Inflammatory macrophage treated with lipopolysaccharide for 1 hour (primary cell): ENCODE measurements at places on chromosomes 1 and 21.

DNA sequence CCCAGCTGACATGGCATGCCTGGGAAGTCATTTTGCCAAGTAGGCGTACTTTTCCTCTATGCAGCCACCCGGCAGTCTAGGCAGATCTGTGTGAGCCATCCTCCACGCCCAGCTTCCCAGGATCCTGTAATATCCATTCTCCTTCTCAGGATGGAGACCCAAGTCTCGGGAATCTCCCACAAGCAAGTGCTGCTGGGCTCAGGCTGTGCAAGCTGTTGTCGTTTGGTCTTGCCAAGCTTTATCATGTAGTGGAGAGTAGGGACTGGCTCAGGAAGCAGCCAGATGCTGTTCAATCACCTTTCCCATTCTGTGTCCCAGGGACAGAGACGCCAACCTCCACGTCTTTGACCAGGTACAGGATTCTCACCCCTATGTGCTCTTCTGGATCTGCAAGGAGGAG is 191.1 kb upstream of the TMEM51 start:
- no peak for DNase-seq

- no peak for DNase-seq
Measured at GRCh38 chr1:216914974-216915373, 191.7 kb upstream of the ESRRG start.

DNA sequence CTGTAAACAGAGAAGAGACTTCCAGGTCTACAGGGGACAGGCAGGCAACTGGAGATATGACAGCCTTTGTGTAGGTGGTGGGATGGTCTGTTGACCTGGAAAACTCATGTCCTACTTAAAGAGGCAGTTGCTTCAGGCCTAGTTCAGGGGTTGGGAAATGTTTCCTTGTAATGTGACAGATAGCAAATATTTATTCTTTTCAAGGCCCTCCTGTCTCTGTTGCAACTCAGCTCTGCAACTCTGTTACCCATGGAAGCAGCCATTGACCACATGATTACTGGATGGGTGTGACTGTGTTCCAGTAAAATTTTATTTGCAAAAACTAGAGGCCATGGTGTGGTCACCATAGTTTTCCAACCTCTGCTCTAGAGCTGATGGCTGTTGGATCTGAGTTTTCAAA is 341.9 kb downstream of the PTBP2 start:
- DNase-seq, result no peak

DNA sequence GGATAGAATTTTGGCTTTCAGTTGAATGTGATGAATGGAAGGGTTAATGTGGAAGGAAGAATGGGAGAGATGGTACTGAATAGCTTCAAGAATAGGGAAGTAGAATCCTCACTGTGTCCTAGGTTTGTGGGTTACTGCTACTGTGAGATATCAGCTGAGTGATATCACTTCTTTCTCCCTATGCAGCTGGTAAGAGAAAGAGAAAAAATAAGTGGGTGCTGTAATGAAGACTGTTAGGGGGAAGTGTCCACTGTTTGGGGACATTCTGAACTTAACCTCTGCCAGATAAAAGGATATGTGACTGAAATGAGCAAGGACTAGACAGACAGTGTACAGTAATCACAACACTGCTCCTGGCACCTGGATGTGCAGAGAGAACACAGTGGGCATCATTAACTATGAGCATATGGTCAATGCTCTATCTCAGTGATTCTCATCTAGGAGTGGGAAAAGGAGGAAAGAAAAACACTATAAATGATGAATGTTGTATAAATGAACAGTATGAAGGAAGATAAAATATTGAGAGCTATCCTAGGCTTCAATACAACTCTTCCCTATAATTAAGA is 25.6 kb upstream of the MOB3C start:
- no peak for DNase-seq

DNA sequence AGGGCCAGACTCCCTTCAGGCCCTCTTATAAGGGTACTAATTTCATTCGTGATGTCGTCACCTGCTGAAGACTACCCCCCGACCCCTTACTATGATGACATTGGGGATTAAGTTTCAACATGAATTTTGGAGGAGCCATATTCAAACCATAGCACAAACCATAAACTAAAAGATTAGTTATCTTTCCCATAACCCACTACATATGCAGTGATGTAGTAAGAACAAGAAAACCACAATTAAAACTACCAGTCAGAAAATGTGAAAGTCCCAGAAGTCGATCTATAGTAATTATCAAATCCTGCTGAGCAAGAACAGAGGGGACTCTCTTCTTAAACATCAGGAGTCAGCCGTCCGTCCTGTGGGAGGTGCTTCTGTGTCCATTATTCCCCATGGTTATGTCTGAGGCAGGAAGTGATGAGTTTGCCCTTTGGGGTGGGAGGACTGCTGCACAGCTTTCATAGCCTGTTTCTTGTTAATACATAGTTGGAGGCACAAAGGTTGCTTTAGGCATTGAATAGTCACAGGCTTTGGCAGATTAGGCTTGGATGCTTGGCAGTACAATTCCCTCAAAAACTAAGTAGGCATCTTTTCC is 35.9 kb upstream of the PTGFRN start:
- DNase-seq, result no peak

DNA sequence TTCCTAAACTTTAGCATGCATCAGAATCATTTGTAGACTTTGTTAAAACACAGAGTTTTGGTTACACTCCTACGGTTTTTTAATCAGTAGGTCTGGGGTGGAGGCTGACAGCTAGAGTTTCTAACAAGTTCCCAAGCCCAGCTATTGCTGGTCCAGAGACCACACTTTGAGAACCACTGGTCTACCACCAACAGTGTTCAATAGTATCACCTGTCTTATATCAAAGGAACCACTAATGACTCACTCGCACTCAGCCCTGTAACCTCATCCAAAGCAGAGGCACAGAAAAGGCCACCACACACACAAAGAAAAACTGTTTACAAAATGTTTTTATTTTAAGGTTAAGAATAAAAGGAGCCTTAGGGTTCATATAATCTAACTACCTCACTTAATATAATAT is 68.7 kb downstream of the HIVEP3 start:
- DNase-seq, result no peak

DNA sequence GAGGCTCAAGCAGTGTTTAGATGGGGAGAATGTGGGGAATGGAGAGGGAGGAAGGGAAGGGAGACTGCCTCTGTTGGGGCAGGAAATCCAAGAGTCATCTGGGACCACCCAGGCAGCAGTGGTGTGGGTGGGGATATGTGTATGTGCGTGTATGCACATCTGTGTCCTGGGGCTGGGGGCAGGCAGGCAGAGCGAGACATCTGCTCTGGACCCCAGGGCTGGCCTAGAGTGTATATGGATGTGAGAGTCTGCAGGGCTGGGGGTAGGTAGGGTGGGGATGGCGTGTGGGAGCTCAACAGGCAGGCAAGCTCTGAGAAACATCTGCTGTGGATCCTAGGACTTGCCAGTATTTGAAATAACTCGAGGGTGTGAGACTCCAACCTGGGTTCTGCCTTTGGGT is 3.5 kb downstream of the PTCH2 start:
- DNase-seq, result no peak

GRCh38 chr1:55947446-55947845 is 631.9 kb downstream of the PLPP3 start:
- DNase-seq, result no peak

DNA sequence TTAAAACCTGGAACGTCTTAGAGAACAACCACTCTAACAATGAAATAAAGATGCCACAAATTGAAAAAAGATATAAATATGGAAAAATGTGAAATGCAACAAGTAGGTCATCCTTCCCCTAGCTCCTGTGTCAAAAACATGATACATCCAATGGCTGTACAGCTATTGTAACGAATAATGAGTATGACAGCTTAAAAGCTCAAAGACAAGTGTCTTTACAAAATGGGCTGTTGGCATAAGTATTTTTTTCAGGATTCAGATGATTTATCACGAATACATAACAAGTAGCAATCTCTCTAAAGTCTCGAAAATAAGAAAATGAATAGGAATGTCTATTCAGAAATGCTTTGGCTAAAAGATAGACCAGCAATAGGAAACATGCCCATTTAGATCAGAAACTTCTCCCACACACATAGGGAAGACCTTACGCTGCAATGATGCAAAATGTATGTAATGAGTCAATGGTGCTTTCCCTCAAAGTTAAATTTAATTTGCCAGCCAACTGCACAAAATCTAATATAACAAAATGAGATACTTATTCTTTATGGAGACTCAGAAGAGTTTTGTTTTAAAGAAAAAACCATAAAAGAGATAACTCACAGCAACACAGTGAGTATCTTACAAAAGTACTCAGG is 8.3 kb downstream of the TGFBR3 start:
- DNase-seq, result no peak

- DNase-seq, result no peak
Measured at GRCh38 chr21:28856588-28857250, 136.0 kb downstream of the LTN1 start.

DNA sequence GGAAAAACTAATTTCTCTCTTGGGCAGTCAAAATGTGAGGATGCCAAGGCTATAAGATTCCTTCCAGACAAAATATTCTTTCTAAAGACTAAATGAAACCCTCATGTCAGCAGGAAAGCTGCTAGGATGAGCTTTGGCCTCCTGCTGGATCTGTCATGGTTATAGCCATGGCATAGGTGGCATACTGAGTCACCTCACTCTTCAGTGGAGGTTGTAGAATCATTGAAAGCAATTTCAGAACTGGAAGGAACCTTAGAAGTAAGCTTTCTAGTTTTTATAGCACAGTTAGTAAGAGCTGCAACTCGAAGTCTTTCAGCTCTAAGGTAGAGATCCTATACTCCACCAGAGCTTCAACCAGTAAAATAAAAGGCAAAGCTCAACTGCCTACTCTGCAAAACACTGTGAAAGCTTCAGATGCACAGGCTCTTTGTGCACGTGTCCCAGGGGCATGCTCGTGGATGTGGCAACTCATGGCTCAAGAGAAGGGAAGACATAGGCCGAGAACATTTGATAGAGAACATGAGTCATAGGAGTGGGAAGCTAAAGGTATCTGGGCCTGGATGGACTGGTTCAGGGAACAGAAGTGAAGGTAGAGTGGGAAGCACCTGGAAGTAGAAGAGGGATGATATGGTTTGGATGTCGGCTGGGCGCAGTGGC is 5.8 kb downstream of the AVPR1B start:
- DNase-seq, result no peak

GRCh38 chr1:164629971-164630370 is 71.0 kb downstream of the PBX1 start:
- no peak for DNase-seq

DNA sequence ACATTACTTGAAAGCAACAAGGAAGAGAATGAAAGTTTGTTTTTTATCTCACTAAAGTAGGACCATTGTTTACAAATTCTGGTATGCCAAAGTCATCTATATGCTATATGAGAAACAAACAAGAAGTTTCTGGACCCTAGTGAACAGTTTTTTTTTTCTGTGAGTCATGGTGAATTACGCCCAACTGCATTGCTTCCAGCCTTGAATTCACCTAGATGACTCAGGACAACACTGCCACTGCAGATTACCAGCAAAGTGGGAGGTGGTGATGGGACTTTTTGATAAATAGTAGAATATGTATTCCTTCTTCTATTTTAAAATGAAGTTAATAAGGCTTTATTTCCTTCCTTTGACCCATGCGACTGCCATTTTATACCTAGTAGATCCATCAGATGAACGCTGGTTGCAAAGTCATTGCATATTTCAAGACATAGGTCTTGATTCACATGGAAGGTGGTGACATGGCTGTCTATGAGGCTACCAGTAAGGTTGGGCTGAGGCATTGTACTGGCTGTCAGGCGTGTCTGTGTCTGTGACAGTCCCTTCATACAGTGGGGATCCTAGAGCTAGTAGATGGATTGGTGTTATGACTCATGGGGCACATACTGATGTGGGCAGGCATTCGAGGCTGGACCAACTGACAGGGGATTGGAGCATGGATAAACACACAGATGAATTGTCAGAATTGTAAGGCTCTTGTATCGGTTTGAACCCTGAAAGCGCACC is 49.1 kb upstream of the APOBEC4 start:
- DNase-seq, result no peak

DNA sequence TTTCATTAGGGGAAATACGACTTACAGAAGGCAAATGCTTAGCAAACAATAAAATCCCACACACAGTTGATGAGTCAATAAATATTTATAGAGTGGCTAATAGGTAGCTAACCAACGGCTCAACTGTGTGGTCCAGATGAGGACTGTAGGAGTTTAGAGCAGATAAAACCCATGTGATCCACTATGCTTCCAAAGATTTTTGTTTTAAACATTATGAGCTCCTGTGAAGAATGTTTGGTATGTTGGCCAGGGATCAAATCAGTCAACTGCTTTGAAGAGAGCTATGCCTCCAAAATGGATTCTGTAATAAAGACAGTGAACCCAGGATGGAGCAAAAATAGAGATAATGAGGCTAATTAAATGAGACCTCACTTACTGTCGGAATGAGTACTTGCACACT is 72.3 kb upstream of the COL11A1 start:
- no peak for DNase-seq

- no peak for DNase-seq
Measured at GRCh38 chr1:33093004-33093403, 12.1 kb downstream of the AZIN2 start.

- no peak for DNase-seq
Measured at GRCh38 chr1:119453021-119453420, 38.1 kb downstream of the HSD3B2 start.

DNA sequence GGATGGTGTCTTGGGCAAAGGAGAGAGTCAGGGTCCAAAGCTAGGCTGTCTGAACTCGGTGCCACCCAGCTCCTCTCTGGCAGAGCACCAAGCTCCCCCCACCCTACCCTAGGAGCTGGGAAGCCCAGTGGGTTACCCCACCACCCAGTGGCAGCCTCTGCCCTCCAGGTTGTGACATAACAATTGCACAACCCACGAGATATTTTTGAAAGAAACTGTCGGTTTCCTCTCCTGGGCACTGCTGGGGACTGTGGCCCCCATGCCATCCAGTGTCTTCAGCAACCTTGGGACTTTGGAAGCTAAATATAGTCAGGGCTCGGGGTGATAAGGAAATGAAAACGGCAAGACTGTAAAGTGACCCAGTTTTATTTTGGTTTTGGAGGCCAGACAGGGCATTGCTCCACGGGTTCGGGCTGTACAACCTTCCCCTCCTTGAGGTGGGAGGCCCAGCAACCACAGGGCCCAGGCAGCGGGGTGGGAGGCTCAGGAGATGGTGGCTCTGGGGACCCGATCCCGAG is 1.4 kb downstream of the CITED4 start:
- DNase-seq, result peak; percentile 77
